ENCODE measurements at places on chromosomes 5 and 9. TPM values are rescaled to one million over a fixed set of nuclear protein-coding genes. Genes with fewer than 3 reads are reported as not detected.

GRCh38 chr5:157670662-157671591, at the start of gene C5orf52:
Gene C5orf52 (plus strand): TSS chr5:157671533. CDS start chr5:157671615, 82 bp downstream.
- DNase-seq = peak; percentile 28

DNA sequence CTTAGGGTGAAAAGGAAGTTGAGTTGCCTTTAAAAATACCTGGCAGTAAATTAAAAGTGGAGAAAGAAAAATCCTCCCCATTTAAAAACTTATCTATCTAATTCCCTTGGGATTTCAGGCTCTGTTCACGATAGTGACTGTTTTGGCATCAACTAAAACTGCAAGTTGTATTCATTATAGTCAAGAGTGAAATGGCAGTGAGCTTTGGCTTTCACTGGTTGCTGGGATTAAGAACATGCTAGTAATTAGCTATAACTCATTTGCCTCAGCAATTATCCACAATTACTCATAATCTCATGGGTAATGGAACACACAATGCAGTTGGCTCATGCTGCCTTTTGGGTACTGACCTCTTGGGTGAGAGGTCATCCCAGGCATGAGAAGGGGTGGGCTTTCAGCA, 250.1 kb downstream of the GAS1 start:
- DNase-seq = no peak

- DNase-seq = no peak
Observed at GRCh38 chr5:10306806-10307205, 896 bp downstream of the CMBL start.

GRCh38 chr5:135341696-135342550, 57.1 kb downstream of the MACROH2A1 start:
- no peak for DNase-seq

DNA sequence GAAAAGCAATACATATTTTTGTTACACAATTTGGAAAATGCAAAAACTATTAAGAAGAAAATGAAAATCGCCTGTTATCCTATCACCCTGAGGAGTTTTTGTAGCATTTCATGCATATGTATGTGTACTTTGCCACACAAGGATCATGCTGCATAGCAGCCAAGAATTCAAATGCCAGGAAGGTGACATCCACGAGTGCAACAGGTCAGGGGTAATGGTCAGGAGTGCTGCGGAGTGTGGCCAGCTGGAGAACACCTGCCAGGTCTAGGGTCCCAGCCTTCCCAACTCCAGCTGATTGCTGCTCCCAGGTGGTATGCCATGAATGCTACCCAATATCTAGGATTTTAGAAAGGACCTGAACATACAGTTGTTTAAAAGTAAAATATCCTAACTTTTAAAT, 617.1 kb downstream of the PRELID2 start:
- DNase-seq = no peak

- DNase-seq = no peak
Observed at GRCh38 chr5:172867761-172868435, 33.8 kb downstream of the ERGIC1 start.

GRCh38 chr5:180723936-180724335, 15.9 kb downstream of the OR2Y1 start:
- DNase-seq = no peak

- no peak for DNase-seq
Observed at GRCh38 chr9:105437704-105438103, 10.1 kb upstream of the FSD1L start.

GRCh38 chr5:1510151-1510561, 13.6 kb downstream of the LPCAT1 start:
- DNase-seq = no peak

- no peak for DNase-seq
Observed at GRCh38 chr5:11528720-11529119, 375.5 kb downstream of the CTNND2 start.

DNA sequence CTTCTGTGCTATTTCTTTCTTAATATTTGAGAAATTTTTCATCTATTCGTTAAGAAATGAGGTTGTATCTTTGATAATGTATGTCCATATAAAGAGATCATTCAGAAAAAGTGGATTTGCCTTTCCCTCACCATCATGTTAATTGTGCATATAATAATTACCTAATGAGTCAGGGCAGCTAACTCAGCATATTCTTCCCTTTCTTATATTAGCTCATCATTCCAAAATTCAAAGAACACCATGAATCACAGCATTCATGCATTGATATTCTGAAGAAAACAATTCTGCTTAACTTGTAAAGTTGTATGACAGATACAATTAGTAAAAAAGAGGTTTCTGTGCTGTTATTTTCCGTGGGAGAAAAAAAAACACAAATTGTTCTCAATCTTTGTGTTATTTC, 630.6 kb downstream of the TLE1 start:
- no peak for DNase-seq

- DNase-seq = no peak
Observed at GRCh38 chr9:112502175-112502946, 15.7 kb downstream of the KIAA1958 start.

GRCh38 chr9:131018621-131019020, 9.6 kb downstream of the LAMC3 start:
- DNase-seq = no peak

GRCh38 chr5:150340614-150341255, 16.8 kb upstream of the TCOF1 start:
- DNase-seq = no peak

- DNase-seq = no peak
Observed at GRCh38 chr5:94744906-94745305, 126.4 kb downstream of the SLF1 start.

DNA sequence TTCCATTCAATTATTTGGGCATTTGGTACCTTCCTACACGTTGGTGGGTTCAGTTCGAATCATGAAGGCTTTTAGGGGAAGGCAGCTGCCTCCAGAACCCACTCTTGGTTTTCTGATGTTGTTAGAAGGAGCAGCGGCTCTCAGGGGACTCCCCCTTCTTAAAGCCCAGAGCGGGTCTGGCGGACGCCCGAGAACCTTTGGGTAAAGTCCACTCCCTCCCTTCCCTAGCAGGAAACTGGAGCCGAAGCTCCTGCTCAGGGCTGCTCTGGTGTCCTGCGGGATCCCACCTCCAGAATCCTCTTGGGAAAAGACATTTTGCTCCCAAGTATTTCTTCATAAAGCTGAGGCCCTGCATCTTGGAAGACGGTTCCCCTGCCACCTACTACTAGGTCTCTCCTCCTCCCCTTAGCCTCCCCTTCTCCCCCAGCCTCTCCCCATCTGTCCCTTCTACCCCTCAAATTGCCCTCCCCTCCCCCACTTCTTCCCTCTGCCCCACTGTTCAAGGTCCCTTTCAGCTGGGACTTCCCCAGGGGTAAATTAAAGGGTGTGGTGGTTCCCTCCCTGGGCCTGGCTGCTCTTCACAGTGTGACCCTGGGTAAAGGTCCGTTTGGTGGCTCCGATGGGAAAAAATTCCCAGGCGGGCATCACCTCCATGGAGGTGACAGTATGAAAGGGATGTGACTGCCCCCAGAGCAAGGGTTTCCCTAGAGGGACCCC, 9.3 kb downstream of the IRX4 start:
- DNase-seq = no peak

DNA sequence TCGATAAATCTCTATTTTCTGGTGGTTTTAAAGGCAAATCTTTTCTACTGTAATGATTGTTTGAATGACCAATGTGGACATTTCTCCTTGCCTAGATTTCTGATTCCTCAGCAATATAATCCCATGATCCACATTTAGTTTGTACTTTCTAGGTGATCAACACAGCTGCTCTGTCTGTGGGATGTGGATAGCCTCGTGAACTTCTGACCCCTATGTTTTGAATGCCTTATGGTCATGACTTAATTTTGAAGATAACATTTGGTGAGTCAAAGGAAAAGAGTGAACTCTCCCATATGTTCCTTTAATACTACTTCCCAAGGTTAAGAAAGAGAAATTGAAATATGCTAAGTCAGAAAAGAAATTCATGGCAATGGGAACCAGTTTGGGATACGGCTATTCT, 147.5 kb downstream of the CAVIN4 start:
- DNase-seq = no peak

DNA sequence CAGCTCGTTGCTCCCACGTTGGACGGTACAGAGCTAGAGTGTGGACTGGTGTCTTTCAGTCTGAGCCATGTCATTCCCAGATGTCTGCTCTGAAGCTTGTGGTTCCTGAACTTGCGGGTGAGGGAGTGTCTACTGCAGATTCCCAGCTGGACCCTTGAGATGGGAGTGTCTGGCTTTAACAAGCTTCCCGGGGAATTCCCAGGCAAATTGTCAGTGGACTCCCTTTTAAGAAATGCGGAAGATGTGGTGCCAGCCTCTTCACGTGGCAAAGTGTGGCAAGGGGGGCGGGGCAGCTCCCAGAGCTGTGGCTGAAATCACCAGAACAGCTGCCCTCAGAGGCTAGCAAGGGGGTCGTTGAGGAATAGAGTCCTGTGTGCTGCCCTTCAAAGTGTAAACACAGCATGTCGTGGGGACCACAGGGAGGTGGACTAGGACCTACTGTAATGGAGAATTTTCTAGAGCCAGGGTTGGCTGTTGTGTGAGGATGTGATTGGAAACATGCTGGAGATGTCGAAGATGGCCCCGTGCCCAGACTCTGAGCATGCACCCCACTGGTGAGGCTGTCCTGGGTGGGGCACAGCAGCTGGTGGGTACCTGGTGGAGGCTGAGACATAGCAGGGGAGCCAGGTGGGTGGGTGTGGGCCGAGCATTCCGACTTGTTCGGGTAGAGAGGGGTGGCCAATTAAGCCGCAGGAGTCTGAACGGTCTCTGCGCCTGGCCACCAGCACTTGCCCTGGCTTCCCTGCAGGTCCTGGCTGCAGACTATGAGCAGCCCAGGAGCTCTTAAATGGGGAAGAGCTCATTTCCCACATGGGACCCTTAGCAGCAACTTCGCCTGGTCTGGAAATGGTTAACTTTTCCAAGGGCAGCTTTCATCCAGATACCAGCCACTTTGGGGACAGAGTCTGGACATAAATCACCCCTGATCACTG, 37.4 kb downstream of the PRRX2 start:
- DNase-seq = no peak

GRCh38 chr5:71651579-71651978, 64.4 kb downstream of the MCCC2 start:
- DNase-seq = no peak

GRCh38 chr9:92138157-92138959, 23.1 kb upstream of the SPTLC1 start:
- no peak for DNase-seq

DNA sequence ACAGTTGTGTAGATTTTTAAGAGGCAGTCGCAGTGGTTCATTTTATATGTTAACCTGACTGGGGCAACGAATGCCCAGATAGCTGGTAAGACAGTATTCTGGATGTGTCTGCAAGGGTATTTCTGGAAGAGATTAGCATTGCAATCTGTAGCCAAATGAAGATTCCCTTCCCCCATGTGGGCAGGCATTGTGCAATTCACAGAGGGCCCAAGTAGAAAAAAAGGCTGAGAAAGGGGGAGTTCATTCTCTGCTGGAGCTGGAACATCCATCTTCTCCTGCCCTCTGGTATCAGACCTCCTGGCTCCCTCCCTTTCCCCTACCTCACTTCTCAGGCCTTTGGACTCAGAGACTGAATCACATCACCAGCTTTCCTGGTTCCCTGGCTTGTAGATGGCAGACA, 70.6 kb downstream of the TENT4A start:
- DNase-seq = no peak

GRCh38 chr5:124843596-124843899, 97.1 kb upstream of the ZNF608 start:
- DNase-seq = no peak

- DNase-seq = no peak
Observed at GRCh38 chr9:116409638-116410037, 256.0 kb downstream of the PAPPA start.

GRCh38 chr9:98897745-98898144, 46.0 kb upstream of the COL15A1 start:
- no peak for DNase-seq

- DNase-seq = peak; percentile 88
Observed at GRCh38 chr9:38392235-38393127, at the start of gene ALDH1B1. Gene ALDH1B1 (plus strand): TSS chr9:38392702. CDS start chr9:38395749, 3,047 bp downstream.

- no peak for DNase-seq
Observed at GRCh38 chr9:38359689-38360385, 32.7 kb upstream of the ALDH1B1 start.

DNA sequence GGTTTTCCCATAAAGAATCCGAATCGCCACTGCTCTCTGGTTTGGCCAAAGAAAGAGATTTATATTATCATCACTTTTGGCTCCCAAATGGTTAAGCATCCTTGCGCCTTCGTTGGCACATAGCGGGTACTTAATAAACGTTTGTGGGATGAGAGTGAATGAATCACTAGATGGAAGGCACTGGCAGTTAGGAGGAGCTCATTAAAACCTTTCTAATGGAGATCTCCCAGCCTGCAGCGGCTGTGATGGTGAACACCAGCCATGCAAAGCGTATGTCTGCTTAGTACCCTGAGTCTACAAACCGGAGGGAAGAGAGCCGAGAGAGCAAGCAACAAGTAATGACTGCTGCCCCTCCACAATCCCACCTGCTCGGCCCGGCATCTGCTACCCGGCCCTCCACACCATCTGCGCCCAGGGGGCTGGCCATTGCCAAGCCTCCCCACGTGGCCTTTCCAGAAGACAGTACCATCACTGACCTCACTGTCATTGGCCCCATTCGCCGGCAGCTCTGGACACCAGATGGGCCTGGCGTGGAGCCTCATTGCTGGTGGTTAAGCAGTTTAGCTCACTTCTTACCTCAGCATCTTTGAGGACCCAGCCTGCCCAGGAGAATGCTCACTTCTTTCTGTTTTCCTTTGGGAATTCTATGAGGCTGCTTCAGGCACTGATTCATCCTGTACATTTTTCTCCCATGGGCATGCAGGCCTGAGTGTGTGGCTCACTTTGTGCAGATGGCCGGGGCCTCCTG, 39.3 kb upstream of the ANKRD33B start:
- DNase-seq = no peak

- no peak for DNase-seq
Observed at GRCh38 chr5:54093861-54094260, 216.5 kb downstream of the ARL15 start.

DNA sequence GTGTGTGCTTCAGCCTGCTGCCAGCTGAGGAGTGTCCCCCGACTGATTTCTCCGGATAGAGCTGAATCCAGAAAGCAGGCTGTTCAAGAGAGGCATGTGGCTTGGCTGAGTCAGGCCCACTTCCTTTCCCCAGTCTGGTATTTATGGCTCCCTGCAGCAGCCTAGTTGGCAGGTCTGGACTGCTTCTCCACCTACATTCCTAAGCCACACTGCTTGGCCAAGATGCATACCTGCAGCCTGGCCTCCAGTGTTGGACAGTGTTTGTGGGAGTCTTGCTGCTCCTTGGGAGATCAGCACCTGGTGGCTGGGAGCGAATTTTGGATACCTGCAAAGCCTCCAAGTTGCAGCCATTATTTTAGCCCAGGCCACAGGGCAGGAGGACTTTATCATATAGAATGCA, 670.8 kb downstream of the ACTL7B start:
- DNase-seq = no peak

GRCh38 chr9:95999390-95999789, 123.9 kb downstream of the ERCC6L2 start:
- no peak for DNase-seq

The IRX1 gene
- 0.38 TPM for total RNA-seq

The SNCAIP gene
- total RNA-seq = 0.03 TPM

The SPAG8 gene
- 1.8 TPM for total RNA-seq

The EIF4EBP3 gene
- total RNA-seq = 13.8 TPM

The DNAH5 gene
- 1.6 TPM for total RNA-seq

The SLC25A2 gene
- 0.69 TPM for total RNA-seq

The ARID3C gene
- total RNA-seq = not detected

The SLC6A7 gene
- total RNA-seq = not detected

The SLU7 gene
- total RNA-seq = 20.8 TPM

The AQP3 gene
- total RNA-seq = 18.3 TPM

The FOCAD gene
- total RNA-seq = 27.7 TPM

The SLC6A3 gene
- not detected for total RNA-seq

The ANKRD34B gene
- not detected for total RNA-seq
